ENCODE measurements at places on chromosomes 5 and 9. TPM values are rescaled to one million over a fixed set of nuclear protein-coding genes. Genes with fewer than 3 reads are reported as not detected.

MARCHF3 gene
- 13.5 TPM for total RNA-seq

PCDHGB2 gene
- total RNA-seq = 4.1 TPM

GCNT1 gene
- 17.2 TPM for total RNA-seq

DND1 gene
- total RNA-seq = 2.9 TPM

ANKS6 gene
- 66.5 TPM for total RNA-seq

GABRP gene
- 9.9 TPM for total RNA-seq

DMRT3 gene
- not detected for total RNA-seq

GHR gene
- total RNA-seq = 0.53 TPM

LCN10 gene
- total RNA-seq = 2.4 TPM

SHISAL2B gene
- total RNA-seq = 11.1 TPM

IFNA5 gene
- not detected for total RNA-seq

DNA sequence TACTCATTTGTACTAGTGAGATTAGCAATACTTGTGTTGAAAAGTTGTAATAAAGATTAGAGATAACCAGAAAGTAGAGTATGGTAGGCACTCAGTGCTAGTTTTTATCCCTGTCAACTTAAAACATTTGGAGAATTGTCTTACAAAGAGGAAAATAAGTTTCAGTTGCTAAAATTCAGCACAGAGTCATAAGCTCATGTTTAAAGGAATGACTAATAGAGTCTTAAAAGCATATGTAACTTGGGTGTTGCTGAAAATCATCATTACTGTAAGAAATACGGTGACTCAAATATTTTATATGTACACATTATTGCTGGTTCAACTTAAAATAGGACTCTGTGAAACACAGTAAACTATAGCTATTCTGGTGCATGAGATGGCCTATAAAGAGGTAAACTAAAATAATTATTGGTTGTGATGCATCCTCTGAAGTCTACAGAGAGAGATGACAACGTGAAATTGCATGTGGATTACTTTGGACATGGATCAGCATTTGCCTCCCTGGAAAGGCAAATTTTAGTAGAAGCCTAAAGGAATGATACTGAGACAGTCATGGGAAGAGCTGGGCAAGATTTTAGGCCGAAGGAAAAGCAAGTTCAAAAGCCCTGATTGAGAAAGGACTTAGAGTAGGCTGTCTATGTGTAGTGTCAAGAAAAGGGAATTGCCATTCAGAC, 34.6 kb downstream of the SGCD start:
- DNase-seq = no peak

DNA sequence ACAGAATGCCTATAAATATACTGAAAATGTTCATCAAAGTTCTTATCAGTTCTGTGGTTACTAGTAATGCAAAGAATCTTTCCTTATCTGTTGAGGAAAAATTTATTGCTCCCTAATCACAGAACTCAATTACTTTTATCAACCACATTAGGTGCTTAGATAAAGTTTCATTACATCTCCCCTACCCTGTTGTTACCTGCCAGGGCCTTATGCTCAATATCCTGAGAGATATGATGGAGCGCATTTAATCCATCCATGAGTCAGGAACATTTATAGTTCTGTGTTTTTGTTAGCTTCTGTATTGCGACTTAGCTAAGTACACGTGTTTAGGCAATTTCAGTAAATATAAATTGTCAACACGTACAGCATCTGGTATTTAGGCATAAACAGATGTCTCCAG, 164.3 kb upstream of the ST8SIA4 start:
- DNase-seq = no peak

- no peak for DNase-seq
Measured at GRCh38 chr5:159005062-159005461, 94.7 kb downstream of the EBF1 start.

GRCh38 chr5:95102687-95103086, 182.2 kb downstream of the MCTP1 start:
- no peak for DNase-seq

- no peak for DNase-seq
Measured at GRCh38 chr5:149754172-149754880, 24.2 kb downstream of the PPARGC1B start.

GRCh38 chr5:82384034-82384750, 106.0 kb upstream of the RPS23 start:
- DNase-seq = no peak

- DNase-seq = no peak
Measured at GRCh38 chr5:63916786-63917185, 45.5 kb downstream of the HTR1A start.

DNA sequence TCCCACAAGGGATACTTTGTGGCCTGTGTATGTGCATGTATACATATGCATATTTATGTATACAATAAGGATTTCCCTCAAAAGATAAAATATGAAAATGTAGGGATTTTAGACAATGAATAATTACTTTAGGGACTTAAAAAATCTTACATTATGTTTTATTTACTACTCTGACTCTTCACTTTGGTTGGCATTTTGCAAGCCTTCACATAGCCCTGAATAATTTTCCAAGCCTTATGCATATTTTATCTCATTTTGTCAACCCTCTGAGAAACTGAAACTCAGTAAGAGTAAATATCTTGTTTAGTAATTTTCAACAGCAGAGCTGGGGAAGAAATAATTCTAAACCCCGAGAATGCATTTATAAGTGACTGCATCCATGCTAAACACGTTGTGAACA, 153.0 kb upstream of the SLC24A2 start:
- no peak for DNase-seq

DNA sequence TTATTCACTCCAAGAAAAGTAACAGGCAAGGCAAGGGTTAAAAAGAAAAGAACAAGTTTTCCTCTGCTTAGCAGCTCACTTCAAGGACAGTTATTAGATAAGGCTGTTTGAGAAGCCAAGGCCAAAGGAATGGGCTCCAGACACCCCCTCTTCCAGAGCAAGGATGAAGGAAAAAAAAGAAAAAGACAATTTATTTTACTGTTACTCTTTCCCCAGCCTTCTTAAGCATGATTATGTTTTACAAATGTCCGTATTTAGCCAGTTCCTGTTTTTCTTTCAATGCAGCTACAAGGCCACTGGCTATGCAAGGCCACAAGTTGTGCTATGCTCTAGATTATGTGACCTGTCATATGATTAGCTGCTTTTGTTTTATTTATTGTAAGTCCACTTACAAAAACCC, 106.5 kb upstream of the SIMC1 start:
- no peak for DNase-seq

- no peak for DNase-seq
Measured at GRCh38 chr5:58300346-58300895, 159.5 kb downstream of the PLK2 start.

- DNase-seq = no peak
Measured at GRCh38 chr5:76608833-76609232, 14.4 kb downstream of the F2RL2 start.

GRCh38 chr5:79070350-79070667, 742 bp downstream of the BHMT2 start:
- DNase-seq = no peak

DNA sequence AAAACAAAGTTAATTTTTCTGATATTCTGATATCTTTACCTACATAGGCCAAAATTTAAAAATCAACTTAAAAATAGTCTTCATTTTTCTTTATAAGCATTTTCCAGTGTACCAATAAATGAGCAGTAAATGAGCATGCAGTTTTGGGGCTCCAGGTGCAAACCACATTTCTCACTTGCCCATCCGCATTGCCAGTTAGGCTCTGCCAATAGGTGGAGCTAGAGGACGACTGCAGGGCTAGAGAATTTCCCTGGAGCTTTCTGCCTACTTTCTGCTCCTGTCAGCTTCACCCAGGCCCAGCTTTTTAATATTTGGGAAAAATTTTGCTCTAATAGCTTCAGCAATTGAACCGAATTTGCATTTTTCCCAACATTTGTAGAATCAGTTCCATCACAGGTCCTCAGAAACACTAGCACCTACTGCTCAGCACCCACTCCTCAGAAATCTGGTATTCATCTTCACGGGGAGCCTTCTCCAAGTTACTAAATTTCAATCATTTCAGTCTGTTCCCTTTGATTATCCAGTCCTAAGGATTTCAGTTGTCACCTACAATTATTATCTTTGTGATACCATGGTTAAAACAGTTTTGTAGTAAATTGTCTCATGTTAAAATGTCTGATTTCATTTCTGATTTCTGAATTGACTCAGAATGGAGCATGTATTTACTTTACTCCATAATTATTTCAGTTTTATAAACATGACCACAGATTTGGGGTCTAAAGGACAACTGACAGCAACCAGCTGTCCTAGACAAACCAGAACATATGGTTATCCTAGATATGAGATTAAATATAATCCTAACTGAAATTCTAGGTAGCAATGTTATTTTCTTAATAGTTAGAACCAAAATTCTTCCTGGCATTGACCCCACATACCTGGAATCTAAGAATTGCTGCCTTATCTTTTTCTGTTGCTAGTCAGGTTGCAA, 104.6 kb upstream of the FAM174A start:
- peak; percentile 72 for DNase-seq

DNA sequence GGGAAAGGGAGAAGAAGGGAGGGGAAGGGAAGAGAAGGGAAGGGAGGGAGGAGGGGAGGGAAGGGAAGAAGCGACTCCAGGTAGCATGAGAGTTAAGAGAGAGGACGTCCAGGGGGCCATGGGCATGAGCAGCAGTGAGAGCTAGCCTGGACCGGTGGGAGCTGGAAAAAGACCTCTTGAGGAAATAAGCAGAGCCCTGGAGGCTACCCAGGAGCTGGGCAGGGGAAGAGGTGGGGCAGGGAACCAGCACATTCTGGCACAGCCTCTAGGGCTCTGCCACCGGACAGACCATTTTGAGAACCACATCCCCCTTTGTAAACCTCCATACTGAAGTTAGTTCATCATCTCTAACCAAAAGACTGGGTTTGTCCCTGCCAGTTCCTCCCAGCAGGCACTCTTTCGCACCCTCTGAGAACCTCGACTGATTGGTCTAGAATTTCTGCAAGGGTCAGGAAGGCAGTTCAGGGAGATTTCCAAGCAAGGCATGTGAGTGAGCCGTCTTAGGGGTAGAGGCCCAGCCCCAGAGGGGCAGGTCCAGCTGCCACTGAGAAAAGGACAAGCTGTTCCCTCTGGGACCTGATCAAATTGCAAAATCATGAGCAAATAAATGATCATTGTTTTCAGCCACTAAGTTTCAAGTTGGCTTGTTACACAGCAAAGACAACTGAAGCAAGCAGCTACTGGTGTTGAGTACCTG, 11.6 kb downstream of the NAIF1 start:
- no peak for DNase-seq

DNA sequence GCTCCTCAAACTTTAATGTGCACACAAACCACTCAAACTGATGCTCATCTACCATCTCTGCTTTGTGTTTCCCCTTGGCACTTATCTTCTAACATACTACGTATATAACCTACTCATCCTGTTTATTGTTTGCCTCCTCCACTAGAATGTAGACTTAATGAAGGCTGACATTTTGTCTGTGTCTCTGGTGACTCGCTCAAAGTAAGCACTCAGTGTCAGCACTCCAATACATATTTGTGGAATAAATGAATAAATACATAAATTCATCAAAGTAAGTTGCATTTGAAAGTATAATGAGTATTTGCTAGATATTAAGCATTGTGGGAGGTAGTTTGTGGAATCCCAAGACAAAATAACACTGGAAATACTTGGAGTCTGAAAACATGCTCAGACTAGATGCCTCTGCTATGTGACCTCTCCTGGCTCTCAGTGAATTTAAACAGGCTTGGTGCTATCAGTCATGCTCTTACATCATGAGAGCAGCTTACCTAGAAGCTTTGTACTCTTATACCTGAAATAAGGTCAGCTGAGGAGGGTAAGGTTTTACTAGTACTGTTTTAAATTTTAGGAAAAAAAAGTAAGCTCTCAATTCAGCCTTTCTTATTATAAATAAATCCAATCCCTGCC, 37.0 kb upstream of the RANBP6 start:
- DNase-seq = no peak

DNA sequence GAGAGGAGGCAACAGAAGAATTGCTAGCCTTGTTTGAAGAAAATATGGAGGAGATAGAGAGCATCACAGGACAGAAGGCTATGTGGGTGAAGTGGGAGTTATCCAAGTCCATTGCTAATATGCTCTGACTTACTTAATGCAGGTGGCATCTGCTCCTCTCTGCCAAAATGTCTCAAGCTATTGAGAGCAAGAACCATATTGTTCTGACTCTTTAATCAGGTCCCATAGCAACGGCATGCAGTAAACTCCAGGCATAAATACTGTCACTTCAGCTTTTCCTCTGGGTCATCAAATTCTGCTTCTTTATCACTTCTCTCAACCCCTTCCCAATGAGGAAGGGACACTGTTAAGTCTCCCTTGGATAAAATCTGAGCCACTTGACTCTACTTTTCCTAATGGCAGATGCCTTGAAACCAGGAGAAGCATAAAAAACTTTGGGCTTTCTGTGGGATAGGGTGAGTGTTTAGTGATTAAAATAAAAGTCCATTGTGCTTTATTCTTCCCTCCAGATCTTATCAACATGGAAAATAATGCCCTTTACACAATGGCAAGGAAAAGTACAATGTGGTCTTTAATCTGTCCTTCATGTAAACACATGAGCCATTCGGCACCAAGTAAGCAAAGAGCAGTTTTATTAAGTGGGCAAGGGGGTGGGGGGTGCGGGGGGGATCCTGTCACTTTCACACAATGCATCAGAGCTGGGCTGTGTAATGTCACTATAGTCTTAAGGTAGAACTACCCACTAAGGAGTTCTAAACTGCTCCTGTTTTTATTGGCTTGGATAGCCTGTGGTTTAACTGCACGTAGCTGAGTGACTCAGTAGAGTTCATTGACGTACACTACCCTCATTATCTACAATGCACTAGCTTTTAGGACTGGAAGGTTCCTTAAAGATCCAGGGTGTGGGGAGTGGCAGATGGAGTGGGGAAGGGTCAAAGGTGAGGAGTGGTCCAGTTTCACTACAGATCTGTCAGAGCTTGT, 71.0 kb upstream of the TARS1 start:
- DNase-seq = no peak

- DNase-seq = no peak
Measured at GRCh38 chr5:116145416-116145815, 60.6 kb downstream of the COMMD10 start.

GRCh38 chr5:75335486-75335885, 1.5 kb upstream of the HMGCR start:
- no peak for DNase-seq

- DNase-seq = no peak
Measured at GRCh38 chr5:64806537-64806936, 37.8 kb downstream of the CWC27 start.

GRCh38 chr9:137000177-137000930, 4.0 kb upstream of the CLIC3 start:
- DNase-seq = no peak

- no peak for DNase-seq
Measured at GRCh38 chr5:136213919-136214493, 21.0 kb upstream of the SMIM32 start.

GRCh38 chr9:83336706-83337105, 201.5 kb downstream of the FRMD3 start:
- DNase-seq = no peak

GRCh38 chr5:94161801-94162200, 420.4 kb upstream of the POU5F2 start:
- no peak for DNase-seq

- DNase-seq = no peak
Measured at GRCh38 chr5:53956196-53956595, 354.2 kb downstream of the ARL15 start.

DNA sequence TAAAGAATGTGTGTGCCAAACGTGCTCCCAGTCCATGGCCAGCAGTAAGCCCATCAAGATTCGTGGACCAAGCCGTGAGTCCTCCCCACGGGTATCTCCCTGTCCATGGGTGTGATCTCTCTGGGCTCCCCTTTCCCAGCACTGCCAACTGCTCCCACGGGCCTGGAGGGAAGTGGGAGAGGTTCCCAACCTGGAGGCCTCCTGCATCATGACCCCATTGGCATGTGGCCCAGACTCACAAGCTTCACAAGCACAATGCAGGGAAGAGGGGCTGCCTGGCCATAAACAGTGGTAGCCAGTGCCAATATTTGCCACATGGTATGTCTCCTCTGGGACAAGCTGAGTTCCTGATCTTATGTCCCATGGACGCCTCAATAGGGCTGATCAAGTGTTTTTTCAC, 59.1 kb downstream of the ABLIM3 start:
- DNase-seq = no peak
